ENCODE measurements at places on chromosomes 4 and X.

DNA sequence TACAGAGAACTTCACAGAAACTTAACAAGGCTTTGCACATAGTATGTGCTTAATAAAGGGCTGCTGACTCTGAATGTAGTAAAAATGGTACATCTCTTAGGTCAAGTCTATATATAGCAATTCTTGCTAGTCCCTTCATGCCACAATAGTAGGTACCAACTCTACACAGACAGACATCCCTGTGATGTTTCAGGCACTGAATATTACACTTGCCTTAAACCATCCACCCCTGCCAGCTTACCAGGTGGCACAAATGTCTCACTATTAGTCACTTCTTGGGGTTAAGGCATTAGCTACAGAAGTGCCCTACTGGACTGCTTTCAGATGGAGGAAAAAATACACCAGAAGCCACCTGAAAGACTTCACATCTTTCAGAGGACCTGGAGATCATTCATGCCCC, 86.3 kb upstream of the CITED1 start:
- DNase-seq: no peak

GRCh38 chr4:183758758-183759447, 99.8 kb downstream of the TRAPPC11 start:
- DNase-seq: no peak

- DNase-seq: no peak
These were observed 302.9 kb upstream of the GATB start for GRCh38 chr4:152063621-152064240.

- no peak for DNase-seq
These were observed 17.3 kb downstream of the TBC1D19 start for GRCh38 chr4:26601204-26601603.

GRCh38 chrX:139930916-139931645, 1.8 kb downstream of the ATP11C start:
- no peak for DNase-seq

GRCh38 chr4:189124149-189124758, 816.4 kb upstream of the FRG1 start:
- peak; percentile 65 for DNase-seq

GRCh38 chr4:151772274-151772673, 11.5 kb upstream of the GATB start:
- DNase-seq: no peak

DNA sequence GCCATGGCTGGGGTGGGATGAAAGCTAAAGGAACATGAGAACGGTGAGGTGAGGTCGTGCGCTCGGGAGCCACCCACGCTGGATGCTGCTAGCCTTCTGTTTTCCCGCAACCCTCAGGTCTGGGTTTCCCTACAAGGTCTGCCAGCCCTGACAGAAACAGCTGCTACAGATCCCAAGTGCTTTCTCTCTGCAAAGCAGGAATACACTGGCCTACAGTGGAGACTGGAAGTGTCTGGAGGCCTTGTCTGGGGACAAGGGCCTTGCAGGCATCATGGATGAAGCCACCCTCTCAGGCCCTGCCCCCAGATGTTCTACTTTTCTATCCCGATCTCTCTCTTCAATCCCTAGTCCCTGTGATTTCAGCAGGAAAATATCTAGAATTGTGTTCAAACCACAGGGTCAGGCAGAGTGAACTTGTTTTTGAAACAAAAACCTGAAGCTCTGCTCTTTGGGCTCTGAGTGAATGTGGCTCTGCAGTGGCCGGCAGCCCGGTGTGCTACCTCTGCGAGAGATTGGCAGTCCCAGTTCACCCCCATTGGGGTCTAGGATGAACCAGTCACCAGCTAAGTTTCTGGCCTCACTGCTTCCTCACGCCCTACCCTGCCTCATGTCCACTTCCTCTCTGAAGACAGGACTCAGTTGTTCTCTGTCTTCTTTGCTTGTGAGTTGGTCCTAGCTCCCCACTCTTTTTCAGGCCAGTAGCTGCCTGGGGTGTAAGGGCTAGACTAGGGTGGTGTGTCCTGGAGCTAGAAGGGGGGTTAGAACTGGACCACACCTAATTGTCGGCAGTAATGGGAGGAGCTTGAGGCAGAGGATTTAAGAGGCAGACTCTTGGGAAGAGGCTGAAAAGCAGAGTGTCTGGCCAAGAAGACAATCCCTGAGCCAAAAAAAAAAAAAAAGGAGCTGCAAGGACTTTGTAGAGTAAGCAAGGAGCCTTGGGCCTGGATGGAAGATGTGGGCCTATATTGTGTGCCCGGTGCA, 89.6 kb downstream of the RTL5 start:
- peak; percentile 46 for DNase-seq

GRCh38 chr4:88597970-88598660, 5.8 kb downstream of the HERC3 start:
- no peak for DNase-seq

DNA sequence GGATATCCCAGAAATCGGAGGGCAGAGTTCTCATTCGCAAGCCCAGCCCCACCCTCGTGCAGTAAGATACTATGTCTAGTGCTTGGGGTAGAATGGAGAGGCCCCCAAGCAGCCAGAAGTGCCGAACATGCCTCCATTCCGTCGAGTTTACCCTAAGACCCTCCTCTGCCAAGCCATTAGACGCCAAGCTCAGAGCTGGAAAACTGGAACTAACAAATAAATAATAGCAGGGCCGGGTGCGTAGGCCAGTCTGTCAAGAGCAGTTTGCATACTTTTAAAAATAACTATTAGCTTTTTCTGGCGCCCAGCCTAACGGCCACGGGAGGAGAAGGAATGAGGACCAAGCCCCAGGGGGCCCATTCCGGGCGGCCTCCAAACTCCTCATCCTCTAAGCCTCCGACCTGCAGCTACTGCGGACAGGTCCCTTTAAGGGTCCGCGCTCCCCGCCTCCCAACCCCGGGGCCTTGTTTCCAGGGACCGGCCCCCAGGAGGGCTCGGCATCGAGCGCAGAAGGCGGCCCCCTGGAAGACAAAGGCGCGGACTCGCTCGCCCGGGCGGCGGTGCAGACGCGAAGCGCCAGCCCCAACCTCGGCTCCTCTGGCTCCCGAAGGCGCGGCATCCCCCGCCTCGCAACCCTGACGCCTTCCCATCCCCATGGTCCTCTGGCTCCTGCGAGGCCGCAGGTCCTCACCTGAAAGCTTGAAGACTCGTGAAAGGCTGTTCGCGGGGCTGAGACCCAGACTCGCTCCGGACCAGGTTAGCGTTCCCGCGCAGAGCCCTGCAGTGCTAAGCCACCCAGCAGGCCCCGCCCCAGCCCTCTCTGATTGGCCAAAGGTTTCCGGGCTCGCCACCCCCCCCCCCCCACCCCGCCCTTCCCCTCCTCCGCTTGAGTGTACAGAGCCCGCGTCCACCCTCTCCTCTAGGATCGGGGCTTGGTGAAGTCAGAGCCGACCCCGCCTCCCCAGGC, at the start of gene TMSB15A:
TMSB15A (minus strand) TSS at position 765 of the 967 bp plus-strand sequence.
- no peak for DNase-seq

GRCh38 chrX:153491351-153491914, 3.3 kb upstream of the BGN start:
- DNase-seq: no peak

- no peak for DNase-seq
These were observed 202.1 kb downstream of the OR13H1 start for GRCh38 chrX:131745942-131746489.

Measured in fibroblast of mammary gland (primary cell).